HS-5 (cell line): ENCODE measurements at places on chromosomes 7 and 10.
A peak's percentile ranks its signal among the peaks of the same experiment; 100 is the strongest.

- DNase-seq, result no peak
These were observed 85.9 kb downstream of the BMS1 start for GRCh38 chr10:42868530-42868929.

DNA sequence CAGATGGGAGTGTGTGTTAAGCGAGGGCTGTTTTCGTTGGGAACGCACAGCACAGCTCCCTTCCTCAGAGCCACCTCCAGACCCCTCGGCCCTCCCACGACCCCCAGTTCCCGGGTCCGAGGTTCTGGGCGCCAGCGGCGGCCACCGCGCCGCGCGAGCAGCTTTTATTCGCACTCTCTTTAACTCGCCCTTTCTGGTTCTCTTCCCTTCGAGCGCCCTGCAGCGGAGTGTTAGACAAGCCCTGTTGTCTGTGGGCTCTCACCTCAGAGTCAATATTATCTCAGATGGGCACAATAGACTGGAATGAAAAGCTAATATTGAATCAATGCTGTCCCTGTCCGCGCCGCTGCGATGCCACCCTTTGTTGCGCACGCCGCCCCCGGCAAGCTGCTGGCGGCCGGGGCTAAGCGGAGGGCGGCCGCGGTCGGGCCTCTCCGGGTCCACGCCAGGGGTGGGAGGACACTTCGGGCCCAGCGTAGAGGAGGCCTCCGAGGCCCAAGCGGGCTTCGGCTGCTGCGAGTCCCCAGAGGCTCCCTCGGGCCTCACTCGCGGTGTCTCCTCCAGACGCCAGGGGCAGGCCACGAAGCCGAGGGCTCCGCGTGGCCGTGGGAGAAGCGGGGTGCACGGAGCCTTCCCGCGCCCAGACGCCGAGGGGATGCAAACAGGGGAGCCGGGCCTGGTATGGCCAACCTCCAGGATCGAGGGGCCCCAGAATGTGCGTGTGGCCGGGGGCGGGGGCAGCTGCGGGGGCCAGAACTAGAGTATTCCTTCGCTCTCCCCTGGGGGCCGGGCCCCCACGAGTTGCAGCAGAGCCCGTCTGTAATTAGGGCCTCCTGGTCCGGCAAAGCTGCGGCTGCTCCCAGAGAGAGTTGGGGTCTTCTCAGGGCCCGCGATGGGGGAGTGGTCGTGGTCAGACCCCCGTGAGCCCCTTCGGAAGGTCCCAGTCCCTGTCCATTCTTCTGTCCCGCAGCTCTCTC is 7.9 kb upstream of the EMX2 start:
- DNase-seq, result no peak

GRCh38 chr10:131280101-131280500 is 31.4 kb downstream of the TCERG1L start:
- no peak for DNase-seq

DNA sequence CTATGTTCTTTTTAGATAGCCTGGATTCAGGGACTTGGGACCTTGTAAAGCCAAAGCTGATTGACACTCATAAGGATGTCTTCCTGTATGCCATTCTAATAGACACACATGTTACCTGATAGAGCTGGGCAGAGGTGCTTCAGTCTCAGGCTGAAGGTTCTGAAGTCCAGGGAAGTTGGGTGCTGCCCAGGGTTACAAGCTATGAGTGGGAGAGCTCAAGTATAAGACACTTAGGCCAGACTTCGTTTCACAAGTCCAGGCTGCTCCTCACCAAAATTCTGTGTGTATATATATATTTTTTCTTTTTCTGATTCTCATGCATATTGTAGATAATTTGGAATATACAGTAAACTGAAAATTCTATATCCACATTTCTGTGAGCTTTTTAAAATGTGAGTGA is 144.2 kb downstream of the HDAC9 start:
- DNase-seq, result no peak

- DNase-seq, result no peak
These were observed 5.8 kb downstream of the C7orf57 start for GRCh38 chr7:48040944-48041652.

GRCh38 chr10:7428673-7429350 is 18.0 kb upstream of the SFMBT2 start:
- no peak for DNase-seq

DNA sequence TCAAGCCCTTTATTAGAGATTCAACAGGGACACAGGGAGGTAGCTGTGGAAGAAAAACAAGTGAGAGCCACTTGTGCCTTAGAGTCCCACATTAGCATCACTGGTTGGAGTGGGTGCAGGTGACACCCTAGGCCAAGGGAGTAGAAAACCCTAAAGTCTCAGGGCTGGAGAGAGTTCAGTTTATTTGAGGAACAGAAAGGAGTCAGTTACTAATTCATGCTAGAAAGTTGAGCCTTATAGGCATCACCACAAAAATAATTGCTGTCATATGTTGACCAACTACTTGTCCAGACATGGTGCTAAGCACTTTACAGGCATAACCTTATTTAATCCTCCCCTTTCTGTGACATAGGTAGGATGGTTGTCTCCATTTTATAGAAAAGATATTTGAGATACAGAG is 20.9 kb upstream of the ACSL5 start:
- no peak for DNase-seq

DNA sequence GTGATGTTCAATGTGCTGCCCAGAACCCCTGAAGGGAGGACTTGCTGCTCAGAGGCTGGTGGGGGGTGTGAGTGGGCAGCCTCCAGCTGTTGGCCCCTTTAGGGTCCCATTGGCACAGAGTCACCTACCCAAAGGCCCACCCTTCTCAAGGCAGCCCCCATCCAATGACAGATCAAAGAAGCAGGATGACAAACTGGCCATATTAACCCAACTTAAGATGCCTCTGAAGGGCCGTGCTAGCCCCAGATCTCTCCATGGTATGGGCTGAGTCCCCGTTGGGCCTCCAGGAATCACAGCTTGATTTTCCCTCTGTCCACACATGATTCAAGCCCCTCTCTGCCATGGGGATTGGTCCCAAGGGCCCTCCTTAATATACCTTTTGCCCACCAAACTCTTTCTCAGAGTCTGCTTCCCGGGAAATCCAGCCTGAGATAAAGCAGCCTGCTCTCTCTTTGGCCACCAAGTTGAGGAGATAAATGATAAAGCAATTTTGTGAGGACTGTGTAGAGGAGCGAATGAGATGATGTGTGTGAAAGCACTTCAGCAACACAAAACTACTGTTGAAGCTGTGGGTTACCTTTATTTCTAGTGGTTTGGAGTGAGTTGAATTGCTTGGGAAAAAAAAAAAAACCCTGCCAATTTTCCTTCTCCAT is 38.2 kb upstream of the C10orf71 start:
- DNase-seq, result no peak

- no peak for DNase-seq
These were observed 238.2 kb downstream of the BUB3 start for GRCh38 chr10:123392182-123392963.

- DNase-seq, result no peak
These were observed 34.2 kb upstream of the C10orf90 start for GRCh38 chr10:126704649-126705048.

GRCh38 chr10:37713642-37714041 is 143.8 kb downstream of the ZNF248 start:
- no peak for DNase-seq

- DNase-seq, result no peak
These were observed 594.9 kb downstream of the REEP3 start for GRCh38 chr10:64115908-64116643.

DNA sequence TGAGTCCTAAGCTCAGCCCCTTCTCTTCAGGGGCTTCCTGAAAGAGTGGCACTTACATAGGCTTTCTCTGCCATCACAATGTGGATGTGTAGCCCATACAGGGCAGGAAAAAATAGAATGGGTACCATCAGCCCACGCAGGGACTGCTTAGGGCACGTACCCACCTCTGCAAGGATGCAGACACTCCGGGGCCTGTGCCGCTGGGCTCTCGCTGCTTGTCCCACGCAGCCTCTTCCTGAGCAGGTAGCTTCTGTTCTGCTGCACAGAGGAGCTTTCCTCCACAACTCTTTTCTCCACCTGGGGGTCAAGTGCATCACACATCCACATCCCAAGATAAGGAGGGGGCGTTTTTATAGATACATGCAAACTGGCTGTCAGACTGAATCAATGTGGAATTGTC is 34.3 kb downstream of the FRMPD2 start:
- DNase-seq, result no peak

- no peak for DNase-seq
These were observed 40.5 kb upstream of the GDF10 start for GRCh38 chr10:47259466-47259865.

DNA sequence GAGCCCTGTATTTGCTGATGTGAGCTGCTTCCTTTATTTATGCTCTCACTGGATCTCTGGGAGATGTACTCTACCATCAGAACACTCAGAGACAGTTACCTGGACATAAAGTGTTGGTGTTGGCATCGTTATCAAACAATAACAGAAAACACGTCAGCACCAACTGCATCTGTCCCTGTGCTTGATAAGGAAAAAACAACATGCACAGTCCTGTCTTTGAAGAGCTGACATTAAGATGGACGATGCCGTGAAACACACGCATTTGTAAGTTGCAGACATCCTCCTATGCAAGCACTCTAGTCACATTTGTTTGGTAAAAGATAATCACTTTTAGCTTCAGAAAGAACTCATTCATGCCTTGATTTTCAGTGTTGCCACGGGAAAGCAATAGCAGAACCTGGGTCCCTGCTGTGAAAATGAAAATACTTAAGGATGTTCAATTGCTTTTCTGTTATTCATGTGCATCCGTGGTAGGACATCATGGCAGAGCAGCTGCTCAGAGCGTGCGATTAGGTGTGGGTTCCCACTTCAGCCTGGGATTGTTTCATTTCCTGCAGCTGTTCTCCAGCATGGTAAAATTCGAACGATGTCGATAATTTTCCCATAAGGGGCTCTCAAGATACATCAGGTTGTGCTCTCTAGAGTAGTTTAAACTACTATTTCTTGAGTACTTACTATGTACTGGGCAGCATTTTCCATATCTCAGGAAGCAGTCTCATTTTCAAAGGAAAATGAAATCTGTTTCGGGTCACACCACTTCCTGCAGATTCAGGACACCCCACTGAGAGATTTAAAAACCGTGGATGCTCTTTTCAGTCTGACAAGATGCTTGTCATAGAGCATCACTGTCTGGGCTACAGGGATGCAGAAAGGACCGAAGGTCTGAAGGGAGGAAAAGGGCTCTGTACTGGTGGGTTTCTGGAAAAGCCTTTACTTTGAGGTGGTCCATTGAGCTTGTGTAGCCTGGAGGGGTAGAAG is 248.7 kb downstream of the CAMK1D start:
- no peak for DNase-seq

GRCh38 chr10:3412071-3412582 is 239.5 kb upstream of the PITRM1 start:
- no peak for DNase-seq

DNA sequence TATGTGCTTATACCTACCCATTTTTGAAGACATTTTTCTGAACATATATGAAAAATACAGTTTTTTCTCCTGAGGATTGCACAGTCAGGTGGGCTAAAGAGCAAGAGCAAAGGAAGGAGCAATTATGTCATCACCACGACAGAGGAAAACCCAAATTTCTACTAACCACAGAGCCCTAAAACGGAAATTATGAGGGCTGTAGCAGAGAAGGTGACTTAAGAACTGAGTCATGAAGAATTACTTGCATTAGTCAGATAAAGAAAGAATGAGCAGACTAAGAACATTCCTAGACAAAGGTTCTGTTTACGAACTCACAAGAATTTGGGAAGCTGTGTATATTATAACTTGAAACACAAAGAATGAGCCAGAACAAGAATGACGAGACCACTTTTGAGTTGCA is 974.4 kb downstream of the NXPH1 start:
- no peak for DNase-seq

GRCh38 chr7:49866910-49867309 is 93.5 kb downstream of the VWC2 start:
- no peak for DNase-seq

- DNase-seq, result no peak
These were observed 460.1 kb downstream of the PLXDC2 start for GRCh38 chr10:20276127-20276979.

- DNase-seq, result no peak
These were observed 38.4 kb downstream of the PLPP4 start for GRCh38 chr10:120495226-120496009.

DNA sequence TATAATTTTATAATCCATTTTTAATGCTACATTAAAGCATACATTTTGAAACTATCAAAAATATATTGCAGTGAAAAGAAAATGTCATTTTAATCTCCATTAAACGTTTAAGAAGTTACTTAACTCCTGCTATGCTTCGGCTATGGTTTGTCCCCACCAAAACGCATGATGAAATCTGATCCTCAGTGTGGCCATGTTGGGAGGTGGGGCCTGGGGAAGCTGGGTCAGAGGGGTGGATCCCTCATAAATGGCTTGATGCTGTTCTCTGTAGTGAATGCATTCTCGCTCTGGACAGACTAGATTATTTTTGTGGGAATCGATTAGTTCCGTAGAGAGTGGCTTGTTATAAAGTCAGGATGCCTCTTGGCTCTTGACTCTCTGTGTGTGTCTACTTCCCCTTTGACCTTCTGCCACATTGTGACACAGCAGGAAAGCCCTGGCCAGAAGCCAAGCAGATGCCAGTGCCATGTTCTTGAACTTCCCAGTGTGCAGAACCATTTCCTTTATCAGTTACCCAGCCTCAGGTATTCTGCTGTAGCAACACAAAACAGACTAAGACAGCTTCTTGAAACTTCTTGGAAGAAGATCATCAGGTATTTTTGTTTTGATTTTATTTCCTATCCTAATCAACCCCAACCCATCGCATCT is 77.8 kb downstream of the TCERG1L start:
- no peak for DNase-seq

GRCh38 chr10:71213127-71213621 is 804 bp downstream of the UNC5B start:
- no peak for DNase-seq

DNA sequence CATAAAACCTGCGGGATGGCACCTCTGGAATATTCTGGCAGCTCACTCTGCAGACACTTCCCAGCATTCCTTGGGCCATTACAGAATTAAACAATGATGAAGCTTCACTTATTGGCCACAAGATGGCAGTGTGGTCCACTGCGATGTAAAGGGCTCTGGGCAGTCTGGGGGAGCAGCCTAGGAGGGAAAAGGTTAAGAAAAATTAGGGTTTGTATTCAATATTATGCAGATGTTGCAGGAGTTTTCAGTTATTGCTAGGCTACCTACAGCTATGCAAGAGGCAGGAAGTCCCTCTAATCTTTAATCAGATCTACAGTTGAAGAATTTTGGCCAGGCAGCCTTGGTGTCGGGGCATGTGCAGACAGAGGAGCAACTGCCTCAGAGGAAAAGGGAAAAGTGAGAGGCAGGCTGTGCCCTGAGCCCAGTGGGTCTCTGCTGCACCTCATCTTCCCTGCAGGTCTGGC is 233.2 kb upstream of the PRSS1 start:
- DNase-seq, result no peak

GRCh38 chr10:224571-224970 is 89.3 kb downstream of the ZMYND11 start:
- DNase-seq, result no peak

DNA sequence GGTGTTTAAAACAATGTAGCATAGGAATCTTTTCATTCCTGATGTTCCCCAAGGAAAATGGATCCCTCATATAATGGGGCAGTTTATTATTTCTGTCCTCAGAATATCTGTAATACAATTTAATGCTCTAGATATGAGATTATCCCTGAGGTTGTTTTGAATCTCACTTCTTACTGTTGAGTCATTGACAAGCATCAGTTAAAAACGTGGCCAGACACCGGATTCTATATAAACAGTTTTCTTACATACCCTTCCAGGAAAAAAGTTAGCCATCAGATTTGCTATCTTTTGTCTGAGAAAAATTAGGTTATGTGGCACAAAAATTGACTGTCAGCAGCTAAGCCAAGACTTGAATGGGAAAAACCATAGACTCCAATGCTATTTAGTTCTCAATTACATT is 539.8 kb upstream of the CELF2 start:
- DNase-seq, result no peak

- peak; percentile 84 for DNase-seq
These were observed 220.5 kb downstream of the CDK14 start for GRCh38 chr7:90816511-90817142.
